Spinal cord (tissue), 10 donors: ENCODE measurements at places on chromosomes 4 and X. TPM values are rescaled to one million over a fixed set of nuclear protein-coding genes. Genes with fewer than 3 reads are reported as not detected.

VCX gene
- polyA plus RNA-seq = 0.44 TPM

FREM3 gene
- polyA plus RNA-seq = 2.8 TPM

TRIM61 gene
- polyA plus RNA-seq = 3.1 TPM

AMMECR1 gene
- 5.3 TPM for polyA plus RNA-seq

USP17L24 gene
- not detected for polyA plus RNA-seq

PPP2R3B gene
- polyA plus RNA-seq = 134 TPM

REELD1 gene
- polyA plus RNA-seq = 0.16 TPM

TBX22 gene
- polyA plus RNA-seq = 0.24 TPM

MTMR8 gene
- 1.9 TPM for polyA plus RNA-seq

ADH7 gene
- not detected for polyA plus RNA-seq

UBE2A gene
- 93.2 TPM for polyA plus RNA-seq

SCARB2 gene
- 191 TPM for polyA plus RNA-seq

PDCL2 gene
- polyA plus RNA-seq = not detected

- no peak for DNase-seq
Measured at GRCh38 chr4:82905205-82905604, 4.7 kb downstream of the THAP9 start.

DNA sequence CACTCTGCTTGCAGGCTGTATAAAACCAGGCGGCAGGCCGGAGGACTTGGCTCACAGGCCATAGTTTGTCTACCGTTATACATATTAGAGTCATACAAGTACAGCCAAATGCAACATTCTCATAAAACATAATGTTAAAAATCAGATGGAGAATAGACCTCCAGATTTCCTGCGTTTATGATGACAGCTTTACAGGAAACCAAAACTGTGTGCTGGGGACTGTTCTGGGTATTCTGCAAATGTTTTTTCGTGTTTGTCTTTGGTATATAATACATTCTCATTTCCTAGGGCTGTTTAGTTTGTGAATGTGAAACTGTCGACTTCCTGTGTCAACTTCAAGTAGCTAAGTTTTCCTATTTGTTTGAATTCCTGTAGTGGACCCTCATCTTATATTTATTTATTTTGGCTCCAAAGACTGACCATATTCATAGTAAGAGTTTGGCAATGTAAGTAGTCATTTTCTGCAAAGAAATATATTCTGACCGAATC is 79.5 kb upstream of the FAM9C start:
- DNase-seq = no peak

DNA sequence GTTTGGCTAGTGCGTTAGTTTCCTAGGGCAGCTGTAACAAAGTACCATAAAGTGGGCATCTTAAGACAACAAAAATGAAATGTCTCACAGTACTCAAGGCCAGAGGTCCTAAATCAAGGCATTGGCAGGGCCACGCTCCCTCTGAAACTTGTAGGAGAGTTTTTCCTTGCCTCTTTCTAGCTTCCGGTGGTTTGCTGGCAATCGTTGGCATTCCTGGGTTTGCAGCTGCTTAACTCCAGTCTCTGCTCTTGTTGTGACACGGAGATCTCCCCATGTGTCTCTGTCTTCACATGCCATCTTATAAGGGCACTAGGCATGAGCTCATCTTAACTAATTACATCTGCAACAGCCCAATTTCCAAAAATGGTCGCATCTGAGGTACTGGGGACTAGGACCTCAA is 362.0 kb upstream of the BOD1L1 start:
- no peak for DNase-seq

GRCh38 chr4:173237152-173237551 is 68.5 kb downstream of the GALNT7 start:
- no peak for DNase-seq

- no peak for DNase-seq
Measured at GRCh38 chrX:1384658-1385252, 7.2 kb downstream of the SLC25A6 start.

DNA sequence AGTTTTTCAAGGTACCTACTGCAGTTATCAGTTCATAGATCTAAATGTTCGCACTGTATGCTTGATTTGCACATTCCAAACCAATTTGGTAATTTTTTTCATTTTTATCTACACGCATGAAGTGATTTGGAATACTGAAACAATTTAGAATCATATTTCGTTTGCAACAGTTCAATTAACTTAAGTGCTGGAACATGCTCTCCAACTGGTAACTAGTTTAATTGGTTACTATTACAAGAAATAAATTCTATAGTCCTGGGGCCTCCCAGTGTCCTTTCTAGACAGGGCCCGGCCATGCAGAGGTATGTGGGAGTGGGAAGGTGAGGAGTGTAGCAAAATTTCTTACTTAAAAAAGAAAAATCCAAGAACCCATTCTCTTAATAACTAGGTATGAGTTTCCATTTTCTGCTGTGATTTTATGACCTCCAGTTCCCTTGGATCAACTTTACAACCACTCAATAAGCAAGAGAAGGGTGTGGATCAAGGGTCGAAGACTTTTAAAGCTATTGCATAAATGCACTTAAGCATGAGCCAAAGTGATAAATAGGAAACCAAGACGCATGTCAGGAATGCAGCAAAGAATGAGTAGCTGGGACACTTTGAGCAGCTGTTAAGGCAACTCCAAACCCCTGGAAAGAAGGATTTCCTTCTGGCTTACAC is 106.9 kb downstream of the PPARGC1A start:
- no peak for DNase-seq

DNA sequence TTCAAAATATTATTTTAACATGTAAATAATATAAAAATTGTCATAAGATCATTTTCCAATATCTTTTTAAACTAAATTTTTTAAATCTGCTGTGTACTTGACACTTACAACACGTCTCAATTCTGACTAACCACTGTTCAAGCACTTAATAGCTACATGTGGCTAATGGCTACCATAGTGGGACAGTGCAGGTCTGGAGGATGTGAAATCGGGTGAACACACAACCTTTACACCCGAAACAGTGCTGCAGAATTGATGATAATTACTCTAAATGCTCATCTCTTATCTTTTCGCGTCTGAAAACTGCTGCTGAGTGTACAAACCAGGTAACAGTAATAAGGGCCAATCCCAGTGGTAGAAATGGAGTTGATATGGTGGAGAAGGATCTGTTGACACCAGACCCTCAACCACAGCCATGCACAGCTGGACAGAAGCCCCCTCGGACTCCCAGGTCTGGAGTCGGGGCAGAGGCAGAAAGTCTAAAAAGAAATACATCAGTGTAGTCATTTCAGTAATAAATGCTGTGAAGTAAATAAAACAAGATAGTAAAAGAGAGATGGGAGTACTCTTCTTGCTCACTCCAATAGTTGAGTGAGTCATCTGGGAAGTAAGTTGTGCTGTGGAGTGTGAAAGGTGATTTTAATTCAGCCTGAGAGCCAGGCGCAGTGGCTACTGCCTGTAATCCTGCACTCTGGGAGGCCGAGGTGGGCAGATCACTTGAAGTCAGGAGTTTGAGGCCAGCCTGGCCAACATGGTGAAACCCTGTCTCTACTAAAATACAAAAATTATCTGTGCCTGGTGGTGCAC is 150.0 kb downstream of the CBR4 start:
- DNase-seq = no peak

DNA sequence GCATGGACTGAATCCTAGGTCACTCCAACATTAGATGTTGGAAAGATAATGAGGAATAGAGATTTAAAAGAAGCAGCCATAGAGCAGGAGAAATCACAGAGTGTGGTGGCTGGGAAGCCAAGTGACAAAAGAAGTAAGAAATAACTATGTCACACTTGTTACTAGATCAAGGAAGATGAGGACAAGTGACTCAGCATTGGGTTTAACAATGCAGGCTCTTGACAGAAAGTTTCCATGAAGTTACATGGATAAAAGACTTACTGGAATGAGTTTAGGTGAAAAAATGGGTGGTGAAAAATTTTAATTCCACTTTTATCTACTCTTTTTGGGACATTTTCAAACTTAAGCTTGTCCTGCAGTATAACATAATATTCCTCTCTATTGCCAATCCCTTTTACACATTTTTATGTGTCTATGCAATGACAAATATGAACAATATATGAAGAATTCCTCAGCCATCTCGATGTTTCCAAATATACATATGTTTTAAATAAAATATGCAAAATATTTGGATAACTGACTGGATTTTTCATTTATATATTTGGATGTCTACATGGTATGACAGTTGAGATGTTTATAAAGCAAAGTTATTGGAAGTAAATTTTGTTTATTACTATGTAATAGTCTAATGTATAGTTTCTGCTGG is 462.6 kb downstream of the IL15 start:
- DNase-seq = no peak

DNA sequence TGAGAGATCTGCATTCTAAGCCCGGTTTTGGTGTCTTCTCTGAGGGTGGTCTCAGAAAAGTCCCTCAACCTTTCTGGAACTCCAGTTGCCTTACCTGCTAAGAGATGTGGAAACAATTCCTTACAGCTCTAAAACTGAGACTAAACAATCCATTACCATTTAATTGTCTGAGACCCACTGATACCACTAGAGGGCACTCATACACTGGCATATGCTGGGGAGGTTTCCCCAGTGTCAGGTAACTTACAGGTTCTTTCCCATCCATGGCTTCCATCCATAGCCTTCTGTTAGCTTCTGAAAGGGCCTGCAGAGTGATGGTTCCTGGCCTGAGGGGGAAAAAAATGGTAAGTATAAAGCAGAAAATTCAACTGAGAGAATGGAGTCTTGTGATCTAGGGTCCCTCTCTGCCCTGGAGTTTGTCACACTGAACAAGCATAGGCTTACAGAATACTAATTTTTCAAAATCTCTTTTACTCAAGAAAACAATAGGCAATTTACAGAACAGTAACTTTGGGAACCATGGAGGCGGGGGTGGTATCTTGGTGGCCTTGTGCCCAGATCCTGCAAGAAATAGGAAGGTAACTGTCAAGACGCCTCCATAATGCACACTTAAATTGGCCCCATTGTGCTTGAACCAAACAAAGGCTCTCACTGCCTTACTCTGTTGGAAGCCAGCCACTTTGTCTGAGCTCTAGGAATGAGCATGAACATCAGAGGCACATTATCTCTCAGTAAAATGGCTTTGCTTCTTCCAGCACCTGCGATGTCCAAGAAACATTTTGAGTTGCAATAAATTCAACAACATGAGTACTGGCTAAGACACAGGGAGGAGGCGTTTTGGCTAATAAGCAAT is 236.1 kb downstream of the OPHN1 start:
- peak; percentile 47 for DNase-seq

DNA sequence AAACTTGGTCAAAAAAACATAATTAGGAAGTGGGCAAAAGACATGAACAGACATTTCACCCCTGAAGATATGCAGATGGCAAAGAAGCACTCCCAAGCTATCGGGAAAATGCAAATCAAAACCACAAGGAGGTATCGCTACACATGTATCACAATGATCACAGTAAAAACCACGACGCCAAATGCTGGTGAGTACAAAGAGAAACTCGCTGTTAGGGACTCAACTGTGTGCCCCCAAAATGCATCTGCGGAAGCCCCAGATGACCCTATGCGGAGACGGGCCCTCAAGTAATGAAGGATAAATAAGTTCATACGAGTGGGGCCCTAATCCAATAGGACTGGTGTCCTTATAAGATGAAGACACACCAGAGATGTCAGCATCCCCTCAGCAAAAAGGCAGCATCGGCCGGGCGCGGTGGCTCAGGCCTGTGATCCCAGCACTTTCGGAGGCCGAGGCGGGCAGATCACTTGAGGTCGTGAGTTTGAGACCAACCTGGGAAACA is 10.2 kb downstream of the GAK start:
- DNase-seq = no peak

- DNase-seq = no peak
Measured at GRCh38 chr4:8589823-8590545, 2.6 kb upstream of the CPZ start.

DNA sequence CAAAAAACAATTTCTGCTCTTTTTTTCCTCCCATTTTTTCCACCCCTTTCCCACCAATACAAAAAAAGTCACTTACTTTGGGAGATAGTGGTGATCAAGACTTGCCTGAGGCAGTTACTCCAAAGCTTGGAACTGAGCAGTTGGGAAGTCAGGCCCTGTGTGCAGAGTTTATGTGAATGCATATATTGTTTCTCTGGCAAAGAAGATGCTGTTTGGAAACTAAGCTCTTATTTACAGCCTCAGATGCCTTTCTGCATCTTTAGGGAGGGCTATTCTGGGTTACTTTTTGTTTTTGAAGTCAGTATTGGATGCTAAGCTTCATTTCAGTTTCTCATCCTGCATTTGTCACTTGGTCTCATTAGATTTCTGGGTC is 136.3 kb downstream of the ZNF330 start:
- DNase-seq = peak; percentile 14

DNA sequence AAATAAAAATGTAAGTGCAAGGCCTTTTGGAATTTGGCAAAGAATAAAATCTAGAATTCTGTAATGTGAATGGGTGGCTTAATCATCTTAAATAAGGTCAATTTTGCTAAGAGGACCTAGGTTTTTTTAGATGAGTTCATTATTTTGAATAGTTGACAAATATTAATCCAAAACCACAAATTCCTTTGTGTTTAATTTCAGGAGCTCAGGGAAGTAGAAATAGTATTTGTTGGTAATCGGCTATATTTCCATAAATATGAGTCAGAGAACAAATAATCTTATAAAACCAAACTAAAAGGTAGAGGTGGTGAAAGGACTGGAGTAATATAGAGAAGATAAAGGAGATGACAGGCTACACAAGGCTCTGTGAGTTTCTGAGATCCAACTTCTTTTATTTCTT is 190.4 kb upstream of the TLL1 start:
- no peak for DNase-seq

DNA sequence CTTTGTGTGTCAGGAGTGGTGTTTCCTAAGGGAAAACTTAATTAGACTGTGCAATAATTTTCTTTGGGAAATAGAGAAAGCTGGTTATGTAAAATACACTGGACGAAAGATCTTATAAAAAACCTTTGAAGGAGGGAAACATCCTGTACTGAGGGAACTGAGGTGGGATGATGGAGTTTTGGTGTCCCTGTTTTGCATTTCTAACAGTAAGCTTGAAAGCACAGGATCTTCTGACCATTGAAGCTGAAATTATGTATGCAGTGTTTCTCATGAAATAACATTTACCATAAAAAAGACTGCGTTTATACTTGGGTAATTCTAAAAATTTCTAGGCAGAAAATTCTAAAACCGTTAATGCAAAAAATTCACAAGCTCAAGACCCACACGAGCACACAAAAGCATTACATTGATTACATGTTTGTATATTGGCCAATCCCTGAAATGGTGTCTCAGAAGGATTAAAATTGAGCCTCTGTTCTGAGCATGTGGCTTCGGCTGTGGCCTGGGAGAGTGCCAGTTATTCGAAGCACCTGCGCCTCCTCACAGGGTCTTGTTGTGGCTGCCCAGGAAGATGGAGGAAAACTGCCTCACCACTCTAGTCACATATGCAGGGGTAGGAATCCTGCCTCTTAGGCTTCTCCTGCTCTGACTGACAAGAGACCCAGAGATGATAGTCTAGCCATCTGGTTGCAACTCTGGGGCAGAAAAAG is 49.5 kb downstream of the JADE3 start:
- DNase-seq = peak; percentile 65

- no peak for DNase-seq
Measured at GRCh38 chr4:183164963-183165362, 65.9 kb downstream of the WWC2 start.

GRCh38 chr4:120691536-120691935 is 231.0 kb downstream of the PRDM5 start:
- no peak for DNase-seq
